ENCODE measurements at places on chromosomes 1 and 21. TPM values are rescaled to one million over a fixed set of nuclear protein-coding genes. Genes with fewer than 3 reads are reported as not detected.

Gene LCE1C
- total RNA-seq, result not detected

Gene MSH4
- 0.40 TPM for total RNA-seq

Gene SPATA46
- total RNA-seq, result not detected

Gene FCRL5
- total RNA-seq, result 82.9 TPM

Gene F13B
- not detected for total RNA-seq

Gene C2CD4D
- not detected for total RNA-seq

Gene RGS8
- total RNA-seq, result not detected

Gene PLEKHN1
- 0.85 TPM for total RNA-seq

Gene FCER1G
- 250 TPM for total RNA-seq

Gene DVL1
- 34.4 TPM for total RNA-seq

Gene TNFRSF9
- 8.1 TPM for total RNA-seq

Gene LIN28A
- not detected for total RNA-seq

Gene RPE65
- not detected for total RNA-seq

Gene SIK1
- 41.1 TPM for total RNA-seq

Gene OR14K1
- not detected for total RNA-seq

Gene BMP8A
- total RNA-seq, result 2.2 TPM

Gene HCRTR1
- not detected for total RNA-seq

Gene CLCA2
- total RNA-seq, result not detected

Gene MEX3A
- total RNA-seq, result 0.26 TPM

Gene CRYBG2
- total RNA-seq, result not detected

Gene GPR153
- 12.2 TPM for total RNA-seq

Gene CGN
- 0.23 TPM for total RNA-seq

Gene KCNN3
- 10.0 TPM for total RNA-seq

Gene CRYAA
- not detected for total RNA-seq

Gene ICOSLG
- total RNA-seq, result 8.5 TPM

Gene RIMS3
- 6.8 TPM for total RNA-seq

Gene NCAM2
- total RNA-seq, result 1.1 TPM

Gene PGM1
- 17.2 TPM for total RNA-seq

Gene C8A
- not detected for total RNA-seq

Gene LRRC71
- 0.13 TPM for total RNA-seq

Gene TMEM200B
- total RNA-seq, result 4.3 TPM

Gene ZMYM4
- 50.3 TPM for total RNA-seq

Gene ZMPSTE24
- 25.2 TPM for total RNA-seq

Gene HES3
- not detected for total RNA-seq

Gene ARID4B
- total RNA-seq, result 71.4 TPM

Gene LRRIQ3
- total RNA-seq, result 1.0 TPM
